Heart right ventricle (tissue), 16 donors: ENCODE measurements at places on chromosomes 3 and 15. TPM values are rescaled to one million over a fixed set of nuclear protein-coding genes. Genes with fewer than 3 reads are reported as not detected.

GRCh38 chr3:158918008-158918407 lies 116.2 kb downstream of the MFSD1 start:
- no peak for DNase-seq

DNA sequence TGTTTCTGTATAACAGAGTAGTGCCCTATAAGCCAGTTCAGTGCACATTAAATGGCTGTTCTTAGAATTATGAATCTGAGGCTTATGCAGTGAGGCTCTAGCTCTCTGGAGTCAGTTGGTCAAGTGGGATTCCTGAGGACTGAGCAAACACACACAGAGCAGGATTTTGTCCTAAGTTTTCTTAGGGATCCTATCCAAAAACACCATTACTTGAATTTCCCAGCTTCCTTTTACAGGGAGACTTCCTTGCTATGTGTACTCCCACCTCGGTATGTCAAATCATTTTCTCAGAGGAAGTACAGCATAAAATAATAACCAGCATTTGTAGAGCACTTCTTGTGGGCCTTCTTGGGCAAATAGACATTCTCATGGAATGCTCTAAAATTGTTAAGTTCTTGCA lies 63.1 kb upstream of the GOLGA6B start:
- DNase-seq = no peak

DNA sequence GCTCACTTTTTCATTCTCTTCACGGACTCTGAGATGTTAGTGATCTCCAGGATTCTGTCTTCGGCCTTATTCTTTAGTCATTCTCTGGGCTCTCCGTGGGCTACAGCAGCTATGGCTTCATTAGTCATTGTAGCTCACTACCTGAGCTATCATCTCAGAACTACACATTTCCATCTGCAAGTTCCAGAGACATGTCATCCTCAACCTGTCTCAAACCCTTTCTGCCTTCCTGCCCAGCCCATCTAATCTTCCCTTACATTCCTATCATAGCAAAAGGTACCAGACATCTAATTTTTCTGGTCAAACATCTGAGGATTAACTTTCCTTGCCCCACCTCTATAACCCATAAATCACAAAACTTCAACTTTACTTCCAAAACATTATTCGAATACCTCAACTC lies 13.2 kb downstream of the TSPAN3 start:
- DNase-seq = no peak

Gene CELSR3
- 0.12 TPM for total RNA-seq

Gene RPL22L1
- 15.0 TPM for total RNA-seq

DNA sequence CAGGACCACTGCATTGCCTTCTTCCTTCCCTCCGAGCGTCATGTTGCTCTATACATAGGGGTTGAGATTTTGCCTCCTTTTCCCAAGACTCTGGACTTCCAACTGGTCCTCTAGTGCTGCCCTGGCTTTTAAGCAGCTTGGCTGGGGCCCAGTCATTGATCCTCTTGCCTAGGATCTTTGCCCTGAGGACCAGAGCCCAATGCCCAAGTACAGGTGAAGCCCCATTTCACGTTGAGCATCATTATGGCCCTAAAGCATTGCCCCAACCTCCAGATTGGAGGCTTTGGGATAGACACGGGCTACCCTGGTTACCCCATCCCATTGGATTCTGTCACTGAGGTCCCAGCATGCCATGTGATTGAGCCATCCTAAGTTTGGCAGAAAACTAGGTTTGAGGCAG lies 47.7 kb downstream of the CYP19A1 start:
- no peak for DNase-seq

Gene KLF15
- total RNA-seq = 26.1 TPM

Gene CFAP100
- not detected for total RNA-seq

GRCh38 chr3:171803044-171803443 lies 7.2 kb downstream of the PLD1 start:
- DNase-seq = no peak

DNA sequence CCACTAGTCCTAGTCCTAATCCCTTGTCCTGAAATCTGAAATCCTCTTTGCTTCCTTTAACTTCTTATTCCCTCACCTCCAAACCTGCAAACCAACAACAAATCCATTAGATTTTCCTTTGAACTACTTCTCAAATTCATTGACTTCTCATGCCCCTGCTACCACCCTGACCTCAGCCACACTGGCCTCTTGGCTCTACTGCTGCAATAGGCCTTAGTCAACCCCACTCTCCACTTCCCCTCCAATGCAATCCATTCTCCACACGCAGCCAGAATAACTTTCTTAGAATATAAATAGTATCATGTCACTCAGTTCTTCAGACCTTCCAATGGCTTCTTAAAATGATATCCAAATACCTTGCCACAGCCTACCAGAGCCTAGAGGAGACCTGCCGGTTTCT lies 131.1 kb upstream of the GADL1 start:
- no peak for DNase-seq

Gene RYR3
- total RNA-seq = 0.12 TPM

Gene CHDH
- 14.3 TPM for total RNA-seq

Gene VWA5B2
- total RNA-seq = not detected

Gene MCF2L2
- total RNA-seq = 1.1 TPM

- DNase-seq = no peak
These were observed 167.3 kb downstream of the GMNC start for GRCh38 chr3:190695225-190695624.
